ENCODE measurements at places on chromosomes 5 and 9. TPM values are rescaled to one million over a fixed set of nuclear protein-coding genes. Genes with fewer than 3 reads are reported as not detected.

The CCNB1 gene
- 60.3 TPM for total RNA-seq

- DNase-seq, result no peak
Measured at GRCh38 chr5:176454724-176455394, 6.7 kb downstream of the FAF2 start.

GRCh38 chr9:21414220-21414940 lies 5.5 kb downstream of the IFNA8 start:
- DNase-seq, result no peak

DNA sequence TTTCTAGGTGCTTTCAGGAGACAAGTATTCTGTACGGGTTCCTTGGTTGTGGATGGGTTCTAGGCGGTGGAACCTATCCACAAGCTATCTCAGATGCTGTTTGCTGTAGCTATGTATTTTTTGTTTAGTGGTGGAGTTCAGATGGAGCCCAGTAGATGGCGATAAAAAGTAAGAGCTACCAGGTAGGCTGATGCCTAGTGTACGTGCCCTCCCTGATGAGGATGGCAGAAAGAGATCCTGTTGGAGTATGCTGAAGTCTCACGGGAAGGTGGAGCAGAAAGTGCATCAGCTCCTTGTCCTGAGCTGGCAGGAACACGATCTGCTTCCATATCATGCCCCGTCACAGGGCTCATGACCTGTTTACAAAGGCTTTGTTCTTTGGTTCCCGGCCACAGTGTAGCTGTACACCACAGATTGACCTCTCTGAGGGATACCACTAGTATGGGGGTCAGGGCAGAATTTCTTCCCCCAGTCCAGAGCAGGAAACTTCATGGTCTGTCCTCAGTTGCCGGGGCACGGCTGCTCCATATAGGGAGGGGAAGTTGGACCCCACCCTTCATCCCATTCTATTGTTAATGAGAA lies 12.6 kb upstream of the UGT3A2 start:
- DNase-seq, result no peak

The MAMDC4 gene
- 4.2 TPM for total RNA-seq

DNA sequence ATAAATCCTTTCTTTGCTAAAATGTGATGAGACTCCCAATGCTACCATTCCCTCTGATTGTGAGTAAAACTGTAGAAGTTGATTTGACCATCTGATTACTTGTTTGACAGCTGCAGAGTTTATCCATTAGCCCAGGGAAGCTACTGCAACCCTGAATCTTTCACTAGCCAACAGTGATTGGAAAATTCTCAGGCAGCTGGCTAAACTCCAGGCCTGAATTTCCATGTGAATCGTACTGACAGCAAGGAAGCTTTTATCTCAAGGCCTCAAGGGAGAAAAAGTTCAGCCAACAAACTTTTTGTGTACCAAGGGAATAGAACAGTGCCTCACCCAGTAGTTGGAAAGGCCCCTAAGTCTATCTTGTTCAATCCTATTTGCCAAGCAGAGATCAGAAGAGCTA lies 246.7 kb upstream of the TRPM3 start:
- no peak for DNase-seq

- no peak for DNase-seq
Measured at GRCh38 chr9:107336718-107337360, 53.8 kb downstream of the RAD23B start.

- DNase-seq, result no peak
Measured at GRCh38 chr5:131563434-131564228, 71.4 kb downstream of the RAPGEF6 start.

DNA sequence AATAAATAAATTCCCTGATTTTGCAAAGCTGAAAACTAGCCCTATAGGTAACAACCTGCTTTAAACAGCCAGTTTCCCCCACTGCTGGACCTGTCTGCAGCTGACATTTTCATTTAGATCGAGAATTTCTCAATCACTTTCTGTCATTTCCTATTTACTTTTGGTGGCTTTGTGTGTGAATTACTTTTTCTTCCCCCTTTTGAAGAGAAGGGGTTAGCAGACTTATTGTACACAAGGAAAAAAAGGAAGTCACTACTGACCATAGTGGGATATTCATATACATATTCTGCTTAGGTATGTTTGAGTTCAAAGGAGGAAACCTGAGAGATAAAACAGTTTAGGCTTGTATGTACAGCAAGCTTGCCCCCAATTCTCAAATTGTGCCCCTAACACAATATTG lies 27.0 kb upstream of the IFNB1 start:
- no peak for DNase-seq

The MEGF10 gene
- not detected for total RNA-seq

The NR4A3 gene
- 5.5 TPM for total RNA-seq

The IL5 gene
- total RNA-seq, result not detected

- no peak for DNase-seq
Measured at GRCh38 chr5:111584651-111585050, 72.3 kb upstream of the STARD4 start.

Data from uterus (tissue), 4 donors.